Adrenal gland (tissue), 19 donors: ENCODE measurements at places on chromosomes 7 and 10. TPM values are rescaled to one million over a fixed set of nuclear protein-coding genes. Genes with fewer than 3 reads are reported as not detected.

CTAGE4 gene
- not detected for total RNA-seq

RNF32 gene
- 8.5 TPM for total RNA-seq

GRCh38 chr10:43689618-43689954 is 40.9 kb upstream of the ZNF32 start:
- peak; percentile 59 for DNase-seq

DNA sequence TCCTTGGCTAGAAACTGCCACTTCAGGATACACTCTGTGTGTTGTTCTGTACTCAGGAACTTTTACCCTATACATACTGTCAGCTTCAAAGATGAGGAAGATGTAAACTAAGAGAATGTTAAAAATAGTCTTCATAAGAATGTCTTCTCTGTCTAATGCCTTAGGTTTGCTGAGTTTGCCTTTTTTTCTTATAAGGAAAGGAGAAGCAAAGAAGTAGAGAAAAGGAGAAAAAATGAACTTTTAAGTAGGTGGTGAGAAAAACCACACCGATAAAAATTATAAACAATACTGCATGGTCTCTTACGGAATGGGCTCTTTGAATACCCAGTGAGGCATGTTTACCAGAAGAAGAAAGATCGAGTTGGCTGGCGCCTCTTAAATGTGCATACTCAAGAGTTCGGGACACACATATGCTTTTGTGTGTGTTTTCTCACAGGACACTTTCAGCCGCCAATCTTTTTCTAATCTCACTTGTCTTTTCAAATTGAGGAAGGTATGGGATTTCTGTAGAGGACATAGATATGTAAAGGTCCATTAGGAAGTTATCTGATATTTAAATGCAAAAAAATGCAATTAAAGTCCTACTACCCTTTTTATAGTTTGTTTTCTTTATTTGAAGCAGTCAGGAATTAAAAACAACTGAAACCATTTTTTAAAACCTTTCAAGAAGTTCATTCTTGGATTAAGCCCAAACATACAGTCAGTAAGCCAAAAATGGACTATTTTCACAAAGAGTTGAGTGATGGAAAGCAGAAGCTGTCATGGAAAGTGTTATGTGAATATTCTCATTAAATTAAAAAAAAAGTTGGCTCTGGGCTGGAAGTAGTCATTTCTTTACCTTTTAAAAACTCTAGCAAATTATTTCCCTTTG is 100.6 kb upstream of the MDFIC start:
- DNase-seq = no peak
